ENCODE measurements at places on chromosomes 3 and 15.

DNA sequence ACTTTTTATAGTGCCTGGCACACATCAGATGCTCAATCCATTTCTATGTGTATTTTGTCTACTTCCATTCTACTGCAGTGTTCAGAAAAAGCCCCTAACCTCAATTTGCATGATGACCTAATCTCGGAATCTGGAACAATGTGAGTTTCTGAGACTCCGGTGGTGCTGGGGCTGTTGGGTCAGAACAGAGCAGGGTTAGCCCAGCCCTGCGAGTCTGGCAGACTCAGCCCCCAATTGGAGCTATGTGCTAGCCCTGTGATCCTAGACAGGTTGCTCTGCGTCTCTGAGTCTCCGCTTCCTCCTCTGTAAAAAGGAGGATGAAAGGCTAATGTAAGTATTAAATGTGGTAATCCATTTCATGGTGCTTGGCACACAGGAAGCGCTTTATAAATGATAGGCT is 95.0 kb upstream of the ICE2 start:
- no peak for DNase-seq

GRCh38 chr3:152628496-152628895 is 206.4 kb upstream of the P2RY1 start:
- no peak for DNase-seq

DNA sequence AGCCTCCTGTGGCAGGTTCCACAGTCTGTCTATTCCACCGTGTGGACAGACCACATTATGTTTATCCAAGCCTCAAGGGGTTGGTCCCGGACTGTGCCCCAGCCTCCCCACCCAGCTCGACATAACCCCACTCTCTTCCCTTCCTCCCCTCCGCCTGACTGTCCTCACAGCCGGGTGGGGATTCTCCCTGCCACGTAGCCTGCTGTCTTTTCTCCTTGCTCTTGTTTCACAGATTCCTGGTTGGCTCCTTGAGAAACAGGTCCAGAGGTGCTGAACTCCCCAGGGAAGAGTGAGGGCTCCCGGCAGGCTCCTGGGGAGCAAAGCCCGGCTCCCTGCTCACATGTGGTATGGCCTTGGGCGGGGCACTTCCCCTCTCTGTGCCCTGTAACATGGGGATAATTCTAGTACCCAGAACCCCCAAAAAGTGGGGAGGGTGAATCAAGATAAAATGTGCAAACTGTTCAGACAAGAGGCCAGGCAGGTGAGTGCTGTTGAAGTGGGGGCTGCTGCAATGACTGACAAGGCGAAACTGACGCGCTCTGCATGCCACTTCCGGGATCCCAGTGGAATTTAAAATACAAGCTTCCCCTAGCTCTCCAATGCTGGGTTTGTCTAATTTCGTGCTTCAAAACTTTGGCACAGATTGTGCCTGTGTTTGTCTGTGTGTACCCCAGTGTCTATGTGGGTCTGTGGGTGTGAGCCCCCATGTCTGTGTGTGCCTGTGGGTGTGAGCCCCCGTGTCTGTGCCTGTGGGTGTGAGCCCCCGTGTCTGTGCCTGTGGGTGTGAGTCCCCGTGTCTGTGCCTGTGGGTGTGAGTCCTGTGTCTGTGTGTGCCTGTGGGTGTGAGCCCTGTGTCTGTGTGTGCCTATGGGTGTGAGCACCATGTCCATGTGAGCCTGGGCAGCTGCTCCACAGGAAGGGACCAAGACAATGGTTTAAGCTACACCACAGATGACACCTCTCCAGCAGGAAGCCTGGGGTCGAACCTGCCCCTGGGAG is 160.6 kb upstream of the IQSEC1 start:
- no peak for DNase-seq

- DNase-seq: no peak
These were observed 7.5 kb upstream of the STRA6 start for GRCh38 chr15:74209997-74210671.

GRCh38 chr15:67741308-67741707 is 84.0 kb upstream of the SKOR1 start:
- DNase-seq: peak; percentile 69

Measured in bone marrow (tissue), 2 donors.